Activated CD8-positive, alpha-beta T cell treated with anti-CD3 and anti-CD28 coated beads, Interleukin-2, amount 10 ng/mL, durations not matched to agents 7 days and 5 days (primary cell): ENCODE measurements at places on chromosomes 4 and X. TPM values are rescaled to one million over a fixed set of nuclear protein-coding genes. Genes with fewer than 3 reads are reported as not detected.

The PABPC1L2B gene
- total RNA-seq, result not detected

- no peaks in the 10 kb centered on the region for H3K36me3 ChIP-seq
- peak overlapping the region; percentile 18 for H3K27ac ChIP-seq
- no peak for DNase-seq
- no peak overlapping the region for H3K4me3 ChIP-seq
- H3K4me1 ChIP-seq, result no peaks in the 10 kb centered on the region
Measured at GRCh38 chr4:155673453-155673979, 6.9 kb downstream of the GUCY1A1 start.

DNA sequence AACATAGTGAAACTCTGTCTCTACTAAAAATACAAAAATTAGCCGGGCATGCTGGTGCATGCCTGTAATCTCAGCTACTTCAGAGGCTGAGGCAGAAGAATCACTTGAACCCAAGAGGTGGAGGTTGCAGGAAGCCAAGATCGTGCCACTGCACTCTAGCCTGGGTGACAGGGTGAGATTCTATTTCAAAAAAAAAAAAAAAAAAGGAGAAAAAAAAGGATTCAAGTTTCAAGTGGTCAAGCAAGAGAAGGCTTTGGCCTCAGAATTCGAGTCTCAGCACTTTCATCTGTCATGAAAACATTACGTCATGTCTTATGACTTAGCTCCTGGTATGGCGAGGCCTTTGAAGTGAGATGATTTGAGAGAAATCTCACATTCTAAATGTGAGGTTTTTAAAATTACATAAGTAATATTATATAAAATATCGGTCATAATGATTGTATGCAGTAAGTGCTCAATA is 21.2 kb upstream of the DHRSX start:
- no peak overlapping the region for H3K4me3 ChIP-seq
- no peaks in the 10 kb centered on the region for H3K27me3 ChIP-seq
- peaks cover 2% of the 10 kb centered on the region for H3K4me1 ChIP-seq
- DNase-seq, result no peak

GRCh38 chrX:11239230-11239629 is 54.0 kb upstream of the AMELX start:
- no peaks in the 10 kb centered on the region for H3K36me3 ChIP-seq
- H3K4me1 ChIP-seq, result no peaks in the 10 kb centered on the region
- no peaks in the 10 kb centered on the region for H3K27me3 ChIP-seq
- no peak overlapping the region for H3K27ac ChIP-seq

DNA sequence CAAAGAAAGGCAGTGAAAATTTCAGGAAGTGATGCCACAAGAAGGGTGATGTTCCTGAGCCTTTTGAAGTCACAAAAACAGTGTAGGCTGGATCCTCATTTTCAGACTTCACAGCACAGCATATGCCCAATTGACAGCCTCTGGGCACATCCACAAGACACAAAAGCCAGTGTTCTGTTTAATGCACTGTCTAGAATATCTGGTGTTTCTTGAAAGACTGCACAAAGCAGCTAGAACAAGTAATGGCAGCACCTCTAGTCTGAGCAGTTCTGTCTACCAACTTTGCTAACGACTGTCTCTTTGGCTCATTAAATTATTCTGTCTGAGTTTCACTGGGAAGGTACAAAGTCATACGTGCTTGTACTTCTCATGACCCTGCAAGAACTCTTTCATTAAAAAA is 417.1 kb upstream of the GALNT7 start:
- H3K4me3 ChIP-seq, result no peak overlapping the region
- no peak overlapping the region for H3K27ac ChIP-seq
- no peaks in the 10 kb centered on the region for H3K36me3 ChIP-seq
- no peaks in the 10 kb centered on the region for H3K27me3 ChIP-seq

GRCh38 chr4:19399001-19399400 is 852.7 kb upstream of the SLIT2 start:
- no peak for DNase-seq
- no peaks in the 10 kb centered on the region for H3K4me1 ChIP-seq

DNA sequence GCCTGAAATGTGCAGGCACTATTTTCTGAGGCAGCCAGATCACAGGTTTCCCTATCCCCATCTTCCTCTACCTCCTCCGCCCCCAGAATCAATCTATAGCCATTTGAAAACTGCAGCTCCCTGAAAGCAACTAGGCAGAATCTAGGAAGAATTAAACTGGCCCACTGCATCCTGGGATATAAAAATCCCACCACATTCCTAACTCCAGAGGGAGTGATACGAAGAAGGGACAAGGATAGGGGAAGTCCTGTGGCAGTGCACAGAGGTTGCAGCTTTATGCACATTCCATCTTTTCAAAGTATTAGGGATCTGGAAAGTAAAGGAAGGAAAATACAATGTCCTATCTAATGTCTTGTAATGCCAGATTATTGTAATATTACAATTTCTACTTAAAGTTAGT is 18.3 kb upstream of the HERC3 start:
- H3K4me1 ChIP-seq, result no peaks in the 10 kb centered on the region
- peaks cover 5% of the 10 kb centered on the region for H3K27me3 ChIP-seq
- no peak overlapping the region for H3K4me3 ChIP-seq
- H3K36me3 ChIP-seq, result no peaks in the 10 kb centered on the region

GRCh38 chr4:189547559-189547958 is 393.1 kb upstream of the FRG1 start:
- no peaks in the 10 kb centered on the region for H3K36me3 ChIP-seq
- H3K4me1 ChIP-seq, result no peaks in the 10 kb centered on the region
- no peak overlapping the region for H3K27ac ChIP-seq

The PNMA6A gene
- total RNA-seq, result 0.10 TPM

- H3K4me1 ChIP-seq, result peaks cover 11% of the 10 kb centered on the region
- H3K27me3 ChIP-seq, result no peaks in the 10 kb centered on the region
- H3K4me3 ChIP-seq, result no peak overlapping the region
- DNase-seq, result no peak
- peaks cover 2% of the 10 kb centered on the region for H3K36me3 ChIP-seq
- no peak overlapping the region for H3K27ac ChIP-seq
Measured at GRCh38 chr4:77084019-77084639, 8.3 kb upstream of the CCNI start.

The TMEM271 gene
- not detected for total RNA-seq

DNA sequence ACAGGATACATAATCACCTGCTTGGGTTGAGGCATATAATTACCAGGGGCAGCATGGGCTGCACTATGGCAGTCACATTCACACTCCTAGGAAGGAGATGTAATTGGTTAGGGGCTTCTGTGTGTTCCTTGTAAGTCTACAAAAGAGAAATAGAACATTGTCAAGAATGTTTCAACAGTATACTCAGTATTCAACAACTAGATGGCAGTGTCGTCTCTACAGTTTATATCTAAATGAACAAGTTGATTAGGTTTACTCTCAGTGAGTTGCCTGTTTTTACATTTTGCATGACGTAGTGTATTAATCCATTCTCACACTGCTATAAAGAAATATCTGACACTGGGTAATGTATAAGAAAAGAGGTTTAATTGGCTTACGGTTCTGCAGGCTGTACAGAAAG is 50.5 kb upstream of the RAB33B start:
- H3K4me3 ChIP-seq, result no peak overlapping the region
- no peak overlapping the region for H3K27ac ChIP-seq
- H3K27me3 ChIP-seq, result no peaks in the 10 kb centered on the region
- peaks cover 11% of the 10 kb centered on the region for H3K36me3 ChIP-seq
- H3K4me1 ChIP-seq, result no peaks in the 10 kb centered on the region

GRCh38 chr4:41285864-41286235 is 29.1 kb downstream of the UCHL1 start:
- H3K4me3 ChIP-seq, result no peak overlapping the region
- H3K27ac ChIP-seq, result no peak overlapping the region
- DNase-seq, result no peak
- H3K4me1 ChIP-seq, result no peaks in the 10 kb centered on the region
- H3K27me3 ChIP-seq, result no peaks in the 10 kb centered on the region

DNA sequence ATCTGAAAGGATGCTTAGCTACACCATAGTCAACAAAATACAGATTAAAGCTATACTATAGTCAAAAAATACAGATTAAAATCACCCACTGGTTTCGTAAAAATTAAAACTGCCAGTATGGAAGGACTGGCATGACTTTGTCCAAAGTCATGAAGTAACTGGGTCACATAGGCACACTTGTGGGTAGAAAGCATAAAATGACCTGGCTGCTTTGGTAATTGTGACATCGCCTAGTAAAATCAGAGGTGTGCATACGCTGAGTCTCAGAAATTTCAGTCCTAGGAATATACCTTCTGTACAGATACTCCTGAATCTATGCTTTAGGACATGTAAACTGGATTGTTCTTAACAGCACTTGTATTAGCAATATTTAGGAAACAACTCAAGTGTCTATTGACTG is 28.1 kb downstream of the CLNK start:
- peaks cover 15% of the 10 kb centered on the region for H3K4me1 ChIP-seq
- no peak for DNase-seq
- no peak overlapping the region for H3K27ac ChIP-seq
- H3K36me3 ChIP-seq, result no peaks in the 10 kb centered on the region
- peaks cover 4% of the 10 kb centered on the region for H3K27me3 ChIP-seq

The MAGEE2 gene
- not detected for total RNA-seq

- H3K36me3 ChIP-seq, result peaks cover 7% of the 10 kb centered on the region
- DNase-seq, result no peak
- no peaks in the 10 kb centered on the region for H3K27me3 ChIP-seq
Measured at GRCh38 chr4:98558471-98559169, 99.8 kb downstream of the TSPAN5 start.

The SLC2A9 gene
- total RNA-seq, result 1.7 TPM

- H3K4me3 ChIP-seq, result no peak overlapping the region
- no peak for DNase-seq
- peaks cover 6% of the 10 kb centered on the region for H3K27me3 ChIP-seq
- H3K4me1 ChIP-seq, result no peaks in the 10 kb centered on the region
- no peak overlapping the region for H3K27ac ChIP-seq
- H3K36me3 ChIP-seq, result no peaks in the 10 kb centered on the region
Measured at GRCh38 chr4:7309181-7309580, 116.8 kb downstream of the SORCS2 start.

The ALAS2 gene
- not detected for total RNA-seq

- no peaks in the 10 kb centered on the region for H3K27me3 ChIP-seq
- no peak overlapping the region for H3K4me3 ChIP-seq
- no peaks in the 10 kb centered on the region for H3K36me3 ChIP-seq
- H3K27ac ChIP-seq, result no peak overlapping the region
- H3K4me1 ChIP-seq, result no peaks in the 10 kb centered on the region
- no peak for DNase-seq
Measured at GRCh38 chr4:56210397-56210796, 176.9 kb downstream of the AASDH start.

GRCh38 chrX:28108186-28108945 is 127.1 kb upstream of the DCAF8L1 start:
- H3K27me3 ChIP-seq, result no peaks in the 10 kb centered on the region
- H3K4me1 ChIP-seq, result no peaks in the 10 kb centered on the region
- H3K4me3 ChIP-seq, result no peak overlapping the region
- H3K36me3 ChIP-seq, result no peaks in the 10 kb centered on the region

The BMP3 gene
- total RNA-seq, result not detected

DNA sequence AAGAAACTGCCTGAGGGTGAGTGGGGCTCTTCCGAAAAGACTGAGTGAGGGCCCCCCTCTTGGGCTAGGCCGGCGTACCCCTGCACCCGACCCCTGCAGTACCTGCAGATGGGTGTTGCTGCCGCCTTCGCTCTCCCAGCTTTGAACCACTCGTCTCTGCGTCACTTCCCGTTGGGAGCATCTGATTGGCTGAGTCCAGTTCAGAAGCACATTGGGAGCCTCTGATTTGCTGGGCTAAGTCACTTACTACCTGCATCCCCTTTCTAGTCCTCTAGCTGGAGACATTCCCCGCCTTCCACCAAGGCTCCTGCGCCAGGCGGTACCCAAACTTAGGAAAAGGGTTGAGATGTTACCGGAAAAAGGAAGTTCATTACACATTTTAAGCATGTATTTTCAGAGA is 20.4 kb upstream of the WWC2 start:
- H3K36me3 ChIP-seq, result no peaks in the 10 kb centered on the region
- H3K4me3 ChIP-seq, result no peak overlapping the region
- DNase-seq, result no peak
- H3K27me3 ChIP-seq, result peaks cover 2% of the 10 kb centered on the region
- H3K27ac ChIP-seq, result no peak overlapping the region
- H3K4me1 ChIP-seq, result no peaks in the 10 kb centered on the region

- H3K36me3 ChIP-seq, result peaks cover 8% of the 10 kb centered on the region
- H3K4me1 ChIP-seq, result peaks cover 28% of the 10 kb centered on the region
- DNase-seq, result peak; percentile 26
- H3K27me3 ChIP-seq, result no peaks in the 10 kb centered on the region
- peak overlapping the region; percentile 66 for H3K27ac ChIP-seq
Measured at GRCh38 chr4:123536225-123536624, 139.6 kb downstream of the SPRY1 start.

The BMP2K gene
- total RNA-seq, result 27.2 TPM

- H3K27me3 ChIP-seq, result no peaks in the 10 kb centered on the region
- no peak overlapping the region for H3K4me3 ChIP-seq
- H3K27ac ChIP-seq, result no peak overlapping the region
- DNase-seq, result no peak
- H3K36me3 ChIP-seq, result peaks cover 4% of the 10 kb centered on the region
- peaks cover 17% of the 10 kb centered on the region for H3K4me1 ChIP-seq
Measured at GRCh38 chr4:184370711-184371389, 103.5 kb downstream of the IRF2 start.

DNA sequence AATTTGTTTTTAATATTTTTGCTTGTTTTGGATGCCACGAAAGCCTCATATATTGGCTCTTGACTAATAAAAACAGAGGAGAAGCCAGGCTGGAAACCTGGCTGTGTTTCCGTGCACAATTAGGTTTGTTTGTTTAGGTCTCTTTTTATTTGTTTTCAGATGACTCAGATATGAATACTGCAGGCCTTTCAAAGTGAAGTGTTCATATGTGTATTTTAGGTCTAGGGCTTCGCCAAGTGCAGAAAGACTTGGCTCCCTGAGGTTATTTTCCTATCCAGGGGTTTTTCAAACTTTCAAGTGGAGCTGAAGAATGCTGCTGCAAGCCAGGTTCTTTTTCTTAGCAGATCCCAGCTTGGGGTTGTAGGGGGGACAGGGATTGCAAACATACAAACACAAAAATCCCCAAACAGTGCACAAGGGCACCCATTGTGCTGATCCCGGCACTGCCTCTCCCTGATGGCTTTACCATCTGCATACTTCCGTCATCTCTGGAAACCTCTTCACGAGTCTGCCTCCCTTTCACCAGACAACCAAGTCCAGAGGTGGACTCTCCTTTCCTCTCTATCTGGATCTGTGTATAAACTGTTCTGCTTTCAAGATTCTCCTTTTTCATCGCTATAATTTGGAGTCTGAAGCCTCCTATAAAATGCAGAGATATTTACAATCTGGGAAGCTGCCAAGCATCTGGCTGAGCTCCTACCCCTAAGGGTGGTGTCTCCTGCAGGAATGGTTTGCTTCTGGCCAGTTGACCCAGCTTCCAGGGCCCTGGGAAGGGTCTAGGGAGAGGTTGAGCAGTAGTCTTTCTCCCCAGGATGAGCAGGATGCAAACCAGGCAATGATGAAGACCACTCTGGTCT is 108.6 kb downstream of the SMIM20 start:
- no peak overlapping the region for H3K27ac ChIP-seq
- H3K27me3 ChIP-seq, result peaks cover 25% of the 10 kb centered on the region
- H3K4me3 ChIP-seq, result no peak overlapping the region
- DNase-seq, result no peak
- H3K36me3 ChIP-seq, result no peaks in the 10 kb centered on the region
- H3K4me1 ChIP-seq, result peaks cover 4% of the 10 kb centered on the region

GRCh38 chr4:98374643-98375042 is 113.5 kb downstream of the RAP1GDS1 start:
- H3K4me1 ChIP-seq, result peaks cover 1% of the 10 kb centered on the region
- H3K27me3 ChIP-seq, result no peaks in the 10 kb centered on the region
- DNase-seq, result no peak
- no peak overlapping the region for H3K27ac ChIP-seq
- H3K4me3 ChIP-seq, result no peak overlapping the region
- H3K36me3 ChIP-seq, result peaks cover 27% of the 10 kb centered on the region
